Activated CD4-positive, alpha-beta T cell treated with anti-CD3 and anti-CD28 coated beads for 36 hours (primary cell): ENCODE measurements at places on chromosomes 6 and 20. TPM values are rescaled to one million over a fixed set of nuclear protein-coding genes. Genes with fewer than 3 reads are reported as not detected.

Gene RSPH3
- total RNA-seq = 9.3 TPM

GRCh38 chr6:111776236-111777221 lies 96.7 kb downstream of the FYN start:
- H3K4me1 ChIP-seq = peaks cover 92% of the 10 kb centered on the region
- DNase-seq = no peak
- H3K36me3 ChIP-seq = peaks cover 63% of the 10 kb centered on the region
- H3K4me3 ChIP-seq = no peak overlapping the region

DNA sequence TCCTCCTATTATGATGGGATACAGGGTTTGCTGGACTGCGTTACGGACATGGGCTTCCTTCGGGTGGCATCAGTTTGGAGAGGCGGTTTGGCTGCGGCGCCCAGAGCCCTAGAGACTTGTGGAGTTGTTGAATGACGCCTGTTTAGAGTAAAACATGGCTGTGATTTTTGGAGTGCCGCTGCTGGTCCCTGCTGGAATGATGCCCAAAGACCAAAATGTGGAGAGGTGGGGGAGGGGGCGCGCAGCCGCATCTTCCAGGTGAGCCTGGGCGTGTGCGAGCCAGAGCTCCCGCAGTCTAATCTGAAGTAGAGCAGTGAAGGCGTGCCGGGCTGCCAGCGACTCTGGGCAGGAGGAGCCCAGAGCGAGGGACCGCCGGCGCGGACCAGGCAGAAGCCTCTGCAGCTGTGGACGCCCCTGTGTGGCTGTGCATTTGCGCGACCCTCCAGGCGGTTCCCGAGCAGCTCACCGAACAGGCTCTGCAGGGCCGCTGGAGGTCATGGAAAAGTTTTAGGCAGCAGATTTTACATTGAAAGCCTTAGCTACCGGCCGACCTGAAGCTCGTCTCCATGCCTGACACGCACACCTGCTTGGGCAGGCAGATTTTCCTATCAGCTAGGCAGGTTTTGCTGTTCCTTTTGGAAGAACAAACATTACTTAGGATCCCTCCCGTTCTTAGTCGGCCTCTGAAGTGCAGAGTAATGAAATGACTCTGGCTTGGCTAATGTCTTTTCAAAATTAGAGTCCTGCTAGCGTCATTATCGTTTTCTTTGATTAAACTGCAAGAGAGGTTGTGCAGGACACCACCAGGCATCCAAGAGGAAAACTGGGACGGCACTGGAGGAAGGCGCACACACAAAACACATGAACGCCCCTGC lies 298.2 kb downstream of the PHACTR1 start:
- H3K36me3 ChIP-seq = no peaks in the 10 kb centered on the region
- H3K4me3 ChIP-seq = no peak overlapping the region
- no peak for DNase-seq
- H3K27me3 ChIP-seq = peaks cover 45% of the 10 kb centered on the region

GRCh38 chr6:41262401-41262800 lies 24.1 kb downstream of the TREM1 start:
- no peak overlapping the region for H3K4me3 ChIP-seq
- no peak for DNase-seq
- no peaks in the 10 kb centered on the region for H3K27me3 ChIP-seq
- no peak overlapping the region for H3K27ac ChIP-seq

GRCh38 chr6:40409716-40410397 lies 177.3 kb downstream of the LRFN2 start:
- peaks cover 1% of the 10 kb centered on the region for H3K27me3 ChIP-seq
- H3K4me1 ChIP-seq = no peaks in the 10 kb centered on the region
- no peak for DNase-seq
- no peaks in the 10 kb centered on the region for H3K36me3 ChIP-seq
- H3K4me3 ChIP-seq = no peak overlapping the region
